ENCODE measurements at places on chromosomes 12 and 14. TPM values are rescaled to one million over a fixed set of nuclear protein-coding genes. Genes with fewer than 3 reads are reported as not detected.

CNTN1 gene
- 1.5 TPM for total RNA-seq

TAS2R7 gene
- not detected for total RNA-seq

- no peak for DNase-seq
These were observed 436.5 kb downstream of the TMEM132D start for GRCh38 chr12:129467289-129467688.

PHLDA1 gene
- total RNA-seq, result 45.7 TPM

DNA sequence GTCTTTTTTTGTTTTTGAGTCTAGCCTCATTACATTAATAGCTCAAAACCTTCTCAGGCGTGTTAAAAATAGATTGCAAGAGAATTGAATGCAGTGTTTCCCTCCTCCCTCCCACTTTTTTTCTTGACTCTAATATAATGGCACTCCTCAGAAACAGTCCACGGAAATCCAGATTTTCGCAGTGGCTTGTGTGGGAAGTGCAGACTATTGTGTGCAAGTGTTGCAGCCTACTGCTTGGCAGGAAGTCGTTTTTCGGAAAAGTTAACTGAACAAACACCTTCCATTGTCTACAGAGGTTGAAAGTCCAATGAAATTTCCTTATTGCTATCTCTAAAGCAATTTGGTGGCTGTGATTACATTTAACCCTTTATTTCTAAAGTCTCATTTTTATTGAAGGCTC, 147.9 kb upstream of the E2F7 start:
- DNase-seq, result no peak

- no peak for DNase-seq
These were observed 4.3 kb downstream of the TROAP start for GRCh38 chr12:49327368-49327767.

DNA sequence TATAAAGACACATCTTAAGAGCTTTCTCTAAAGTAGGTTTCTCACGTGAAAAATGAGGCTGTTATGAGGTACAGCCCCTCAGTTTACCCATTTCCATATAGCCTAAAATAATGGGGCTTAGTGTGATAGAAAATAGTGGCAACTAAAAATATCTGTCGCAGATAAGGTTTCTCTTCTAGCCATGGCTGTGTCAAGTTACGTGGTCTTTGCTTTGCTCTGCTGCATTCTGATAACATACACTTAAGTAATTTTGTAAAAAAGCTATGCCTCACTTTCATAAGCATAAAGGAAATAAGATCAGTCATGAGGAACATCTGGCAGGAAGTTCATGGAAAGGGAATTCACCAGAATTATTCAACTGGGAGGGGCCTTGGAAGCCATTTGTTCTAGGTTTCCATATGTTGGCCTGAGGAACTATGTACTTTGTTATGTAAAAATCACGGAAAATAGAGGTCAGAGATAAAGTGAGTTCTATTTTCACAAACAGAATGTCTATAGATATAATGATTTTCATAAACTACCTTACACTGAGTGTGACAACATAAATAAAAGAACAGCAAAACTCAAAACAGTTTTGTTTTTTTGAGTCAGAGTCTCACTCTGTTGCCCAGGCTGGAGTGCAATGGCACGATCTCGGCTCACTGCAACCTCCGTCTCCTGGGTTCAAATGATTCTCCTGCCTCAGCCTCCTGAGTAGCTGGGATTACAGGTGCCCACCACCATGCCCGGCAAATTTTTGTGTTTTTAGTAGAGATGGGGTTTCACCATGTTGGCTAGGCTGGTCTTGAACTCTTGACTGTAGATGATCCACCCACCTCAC, 195.6 kb upstream of the KRR1 start:
- DNase-seq, result no peak

- peak; percentile 68 for DNase-seq
These were observed 156.3 kb downstream of the ZFP36L1 start for GRCh38 chr14:68636597-68636996.

DNA sequence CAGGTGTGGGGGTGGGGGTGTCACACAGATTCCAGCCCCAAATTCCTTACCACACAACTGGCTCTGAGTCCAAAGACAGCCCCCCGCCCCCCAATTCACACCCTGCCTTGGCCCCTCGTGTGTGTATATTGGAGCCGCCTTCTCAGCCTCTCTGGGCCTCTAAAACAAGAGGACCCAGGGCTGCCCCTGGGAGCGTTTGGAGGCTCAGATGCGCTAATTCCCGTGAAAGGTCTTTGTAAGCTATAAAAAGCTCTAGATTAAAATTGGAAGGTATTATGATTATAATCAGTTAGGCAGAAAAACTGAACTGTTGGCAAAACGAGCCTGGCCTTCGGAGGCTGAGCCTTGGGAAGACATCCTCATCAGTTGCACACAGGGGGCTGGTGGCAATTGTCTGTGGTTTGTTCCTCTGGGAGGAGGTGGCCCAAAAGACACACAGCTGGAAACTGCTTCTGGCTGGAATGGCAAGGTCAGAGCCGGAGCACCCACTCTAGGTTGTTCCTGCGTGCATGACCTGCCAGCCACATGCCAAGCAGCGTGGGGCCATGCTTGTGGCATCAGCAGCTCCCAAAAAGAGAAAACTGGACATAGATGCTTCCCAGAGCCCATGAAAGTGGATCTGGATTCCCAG, 118.5 kb downstream of the PHETA1 start:
- DNase-seq, result no peak

STAC3 gene
- total RNA-seq, result 3.9 TPM

DNA sequence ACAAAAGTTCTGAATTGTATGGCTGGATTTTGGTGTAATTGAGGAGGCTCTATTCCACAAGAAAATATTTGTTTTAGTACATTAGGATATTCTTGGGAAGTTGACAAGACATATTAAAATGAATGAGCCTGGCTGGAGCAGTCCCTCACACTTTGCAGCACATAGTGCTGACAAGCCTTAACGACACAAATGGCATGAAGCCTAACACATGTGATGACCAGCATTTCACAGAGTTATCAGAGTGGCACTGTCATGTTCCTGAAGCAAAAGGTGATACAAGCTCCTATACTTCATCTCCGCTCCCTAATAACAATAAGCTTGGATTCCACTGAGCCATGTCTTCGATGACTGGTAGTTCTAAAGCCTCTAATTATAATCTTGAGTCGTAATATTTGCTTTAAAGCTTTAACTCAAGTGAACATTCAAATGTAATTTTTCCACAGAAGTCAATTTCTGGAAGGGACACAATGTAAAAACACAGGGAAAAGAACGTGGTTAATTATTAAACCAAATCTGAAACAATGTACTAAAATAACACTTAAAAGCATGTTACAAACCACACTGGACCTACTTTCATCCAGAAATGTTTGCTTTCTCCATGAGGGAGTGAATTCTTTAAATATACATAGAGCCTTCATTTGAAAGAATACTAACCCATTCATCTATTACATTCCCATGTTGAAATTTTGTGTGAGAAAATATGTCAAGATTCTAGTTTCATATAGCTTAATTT, 49.6 kb downstream of the GRIP1 start:
- DNase-seq, result no peak

DNA sequence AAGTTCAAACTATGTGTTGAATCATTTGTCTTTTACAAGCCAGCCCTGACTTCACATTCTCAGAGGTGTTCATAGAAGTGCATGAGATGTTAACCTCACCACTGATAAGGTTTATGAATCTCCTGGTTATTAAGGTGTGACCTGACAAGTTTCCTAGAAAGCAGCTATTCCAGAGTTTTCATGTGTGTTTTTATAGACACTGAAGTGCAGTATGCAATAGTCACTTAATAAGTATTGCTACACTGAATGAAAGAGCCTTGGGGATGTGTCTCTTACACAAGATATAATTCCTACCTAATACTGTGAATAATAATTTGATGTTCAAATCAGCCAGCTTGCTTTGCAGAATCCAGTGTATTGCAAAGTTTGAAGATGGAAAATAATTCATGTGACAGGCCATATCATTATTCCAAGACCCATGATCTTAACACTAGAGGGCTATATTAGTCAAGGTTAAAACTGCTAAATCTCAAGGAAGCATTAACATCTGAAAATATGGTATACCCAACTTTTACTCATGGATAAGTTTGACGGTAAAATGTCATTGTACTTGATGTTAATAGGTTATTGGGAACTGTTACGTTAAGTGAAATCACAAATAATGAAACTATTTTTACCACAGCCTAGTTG, 13.0 kb downstream of the SLC25A3 start:
- DNase-seq, result no peak

DNA sequence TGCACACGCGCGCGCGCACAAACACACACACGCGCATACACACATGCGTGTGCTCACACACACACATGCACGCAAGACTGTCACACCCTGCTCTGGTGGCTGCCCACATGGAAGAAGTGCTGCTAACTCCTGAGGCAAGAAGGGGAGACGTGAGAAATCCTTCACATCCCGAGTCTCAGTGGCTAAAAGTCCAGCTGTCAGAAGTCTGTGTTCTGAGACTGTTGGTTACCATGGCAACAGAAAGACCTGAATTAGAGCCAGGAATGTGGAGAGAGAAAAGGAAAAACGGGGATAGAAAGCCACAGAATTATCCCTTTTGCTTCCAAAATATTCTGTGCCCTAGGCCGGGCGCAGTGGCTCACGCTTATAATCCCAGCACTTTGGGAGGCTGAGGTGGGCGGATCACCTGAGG, 71.2 kb downstream of the PPFIBP1 start:
- DNase-seq, result no peak

LTBR gene
- total RNA-seq, result 161 TPM

DNA sequence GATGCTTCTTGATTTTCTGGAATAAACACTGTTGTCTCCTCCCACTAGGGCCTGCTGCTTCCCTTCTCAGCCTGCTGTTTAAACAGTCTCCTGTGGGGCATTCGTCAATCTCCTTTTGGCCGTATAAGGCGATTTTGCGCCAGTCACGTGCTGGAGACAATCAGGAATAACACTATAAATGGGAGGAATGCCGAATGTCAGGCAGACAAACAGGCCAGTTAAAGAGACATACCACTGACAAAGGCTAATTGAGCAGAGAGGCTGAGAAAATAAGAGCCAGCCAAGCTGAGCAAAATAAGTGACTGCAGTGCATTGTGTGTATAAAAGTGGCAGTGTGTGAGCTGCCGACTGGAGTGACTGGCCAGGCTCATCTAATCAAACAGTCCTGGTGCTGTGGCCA, 23.3 kb downstream of the DMAC2L start:
- DNase-seq, result no peak

ST8SIA1 gene
- total RNA-seq, result 1.6 TPM

- no peak for DNase-seq
These were observed 78.6 kb downstream of the CCDC59 start for GRCh38 chr12:82279536-82280058.

DNA sequence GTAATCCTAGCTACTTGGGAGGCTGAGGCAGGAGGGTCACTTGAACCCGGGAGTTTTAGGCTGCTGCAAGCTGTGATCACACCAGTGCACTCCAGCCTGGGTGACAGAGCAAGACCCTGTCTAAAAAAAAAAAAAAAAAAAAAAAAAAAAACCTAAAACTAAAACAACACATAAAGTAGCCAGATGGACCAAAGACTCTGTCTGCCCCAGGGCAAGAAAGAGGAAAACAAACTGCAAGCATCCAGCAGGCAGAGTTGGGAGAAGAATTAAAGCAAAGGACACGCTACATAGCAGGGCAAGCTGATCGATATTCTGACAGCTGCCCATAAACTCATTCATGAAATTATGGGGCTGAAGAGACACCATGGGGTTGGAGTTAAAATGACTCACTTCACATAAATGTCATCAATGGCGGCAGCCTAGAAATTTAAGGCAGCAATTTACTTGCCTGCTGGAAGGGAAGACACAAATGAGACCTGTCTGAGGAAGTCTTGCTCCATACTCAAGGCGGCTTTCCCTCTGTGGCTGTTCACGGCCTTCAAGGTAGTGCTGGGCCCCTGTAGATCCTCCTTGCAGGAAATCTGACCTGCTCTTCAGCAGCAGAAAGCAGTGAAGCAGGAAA, 259.1 kb upstream of the FKBP4 start:
- DNase-seq, result no peak

DNA sequence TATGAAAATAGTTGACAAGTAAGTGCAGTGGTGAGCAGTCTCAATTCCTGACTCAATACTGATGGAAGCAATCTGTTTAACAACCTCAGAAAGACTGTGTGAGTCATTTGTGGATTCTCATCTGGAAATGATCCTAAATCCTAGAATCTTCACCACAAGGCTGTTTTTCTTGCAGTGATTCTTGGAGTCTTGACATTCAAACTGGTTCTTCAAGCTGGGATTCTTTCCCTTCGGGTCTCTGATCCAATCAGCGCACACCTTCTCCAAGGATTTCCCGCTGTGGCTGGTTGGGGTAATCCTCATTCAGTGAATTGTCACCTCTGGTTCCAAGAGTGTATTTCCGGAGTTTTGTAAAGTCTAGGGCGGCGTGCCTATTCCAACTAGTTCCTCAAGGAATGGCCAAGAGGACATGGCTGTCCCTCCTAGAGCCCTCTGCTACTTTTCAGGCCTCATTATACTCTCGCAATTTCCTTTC, 37.7 kb upstream of the FOXJ2 start:
- DNase-seq, result no peak

DNA sequence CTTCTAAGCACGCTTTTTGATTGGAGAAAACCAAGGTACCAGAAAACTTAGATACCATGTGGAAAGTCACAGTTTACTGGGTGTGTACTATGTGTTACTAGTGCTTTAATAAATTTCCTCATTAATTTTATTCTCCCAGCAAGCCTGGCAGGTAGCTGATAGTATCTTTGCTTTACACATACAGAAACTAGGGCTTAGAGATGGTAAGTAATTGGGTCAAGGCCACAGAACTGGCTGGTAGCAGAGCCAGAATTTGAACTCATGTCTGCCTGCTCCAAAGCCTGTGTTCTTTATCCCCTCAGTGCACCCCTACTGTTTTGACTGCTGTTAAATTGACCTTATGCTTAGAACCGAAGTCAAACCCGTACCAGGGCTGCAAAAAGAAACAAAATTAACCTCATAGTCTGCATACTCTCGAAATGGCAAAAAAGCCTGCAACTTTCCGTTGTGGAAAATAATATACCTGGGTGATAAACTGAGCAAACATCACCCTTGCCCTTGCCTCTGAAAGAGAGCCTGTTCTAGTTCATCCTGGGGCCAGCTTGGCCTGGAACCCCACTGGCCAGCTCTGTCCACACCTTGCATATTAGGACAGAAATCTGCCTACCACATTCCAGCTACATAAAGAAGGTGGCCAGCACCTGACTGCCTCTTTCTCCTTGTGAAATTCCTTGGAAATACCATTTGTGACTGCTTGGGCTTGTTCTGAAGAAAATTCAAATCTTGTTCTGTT, 118.9 kb downstream of the ETV6 start:
- DNase-seq, result no peak

- DNase-seq, result no peak
These were observed 98.9 kb downstream of the HMGA2 start for GRCh38 chr12:65923228-65923627.

GRCh38 chr12:67474934-67475620, 173.5 kb upstream of the DYRK2 start:
- no peak for DNase-seq

- no peak for DNase-seq
These were observed 15.4 kb upstream of the SELPLG start for GRCh38 chr12:108649126-108649525.

OR6C65 gene
- total RNA-seq, result not detected

GRCh38 chr12:113086249-113087164, 30.0 kb downstream of the DTX1 start:
- no peak for DNase-seq

- no peak for DNase-seq
These were observed 192.2 kb upstream of the ALG10 start for GRCh38 chr12:33830070-33830469.

All from mesenteric fat pad (tissue), 1 donor.